ENCODE measurements at places on chromosomes 2 and 18.

DNA sequence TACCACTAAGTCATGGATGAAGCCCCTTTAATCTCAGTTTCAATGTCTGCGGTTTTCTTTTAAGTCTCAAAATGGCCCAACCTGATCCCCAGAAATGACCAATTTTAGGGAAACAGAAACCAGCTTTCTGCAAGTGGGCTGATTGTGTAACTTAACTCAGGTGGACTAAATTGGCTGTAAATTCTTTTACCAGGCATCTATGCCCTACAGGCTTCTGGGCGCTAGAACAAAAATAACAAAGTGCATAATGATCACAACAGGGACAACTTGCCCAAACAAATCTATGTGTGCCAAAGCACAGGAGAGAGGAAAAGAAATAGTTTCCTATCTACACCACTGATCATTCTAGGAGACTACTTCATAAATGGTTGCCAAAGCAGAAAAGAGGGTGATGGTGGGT is 112.3 kb upstream of the SETBP1 start:
- no peak for DNase-seq

GRCh38 chr2:126038861-126039260 is 617.1 kb upstream of the GYPC start:
- no peak for DNase-seq

DNA sequence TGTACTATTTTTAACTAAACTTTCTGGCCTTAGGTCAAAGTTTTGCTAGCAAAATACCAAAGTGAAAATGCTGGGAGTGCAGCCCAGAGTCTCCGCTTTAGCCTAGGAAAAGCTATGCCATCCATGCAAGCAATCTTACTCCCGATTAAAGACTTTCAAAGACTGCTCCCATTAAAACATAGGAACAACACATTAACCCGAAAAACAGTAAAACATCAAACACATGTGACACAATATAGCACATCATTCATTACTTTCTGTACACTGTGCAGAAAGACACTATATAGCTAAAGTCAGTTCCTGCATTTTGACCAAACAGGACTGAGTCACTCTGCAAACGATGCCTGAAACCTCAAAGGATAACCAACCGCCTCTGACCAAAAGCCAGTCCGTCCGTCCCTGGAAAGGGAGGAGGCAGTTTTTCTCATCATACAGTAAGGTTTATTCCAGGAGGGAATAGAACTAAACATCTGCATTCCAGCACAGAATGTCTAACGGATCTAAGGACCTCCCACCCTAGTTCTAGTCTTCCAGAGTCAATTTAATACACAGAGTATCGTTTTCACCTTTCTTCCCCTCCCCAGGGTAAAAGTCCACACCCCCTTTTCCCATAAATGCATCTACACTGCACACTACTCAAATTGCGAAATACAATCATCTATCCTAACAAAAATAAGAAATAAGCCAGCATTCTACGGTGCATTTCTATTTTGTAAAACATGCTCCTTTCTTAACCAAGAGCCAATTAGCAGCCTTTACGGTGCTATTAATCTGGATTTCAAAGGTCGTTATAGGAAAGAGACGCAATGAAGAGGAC is 1.7 kb downstream of the ROCK2 start:
- no peak for DNase-seq

GRCh38 chr2:173953047-173953424 is 12.1 kb downstream of the SP3 start:
- DNase-seq: no peak

- no peak for DNase-seq
Measured at GRCh38 chr18:79883461-79884293, 67.8 kb downstream of the SLC66A2 start.

DNA sequence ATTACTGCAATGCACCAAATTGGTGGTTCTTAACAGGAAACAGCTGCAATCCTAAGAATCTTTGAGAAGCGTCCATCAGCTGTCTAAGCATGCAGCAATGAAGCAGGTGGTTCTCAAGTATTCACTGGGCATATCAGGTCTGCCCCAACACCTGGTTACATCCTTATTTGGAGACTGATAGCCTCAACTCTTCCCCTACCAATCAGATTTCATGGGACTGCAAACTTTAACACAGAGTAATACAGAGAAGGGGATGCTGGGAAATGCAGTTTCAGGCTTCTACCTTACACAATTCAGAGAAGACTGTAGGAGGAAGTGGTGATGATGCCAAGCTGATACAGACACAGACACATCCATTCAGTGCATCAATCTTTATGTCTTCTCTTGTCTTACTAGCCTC is 240.5 kb downstream of the BCL2 start:
- DNase-seq: no peak

DNA sequence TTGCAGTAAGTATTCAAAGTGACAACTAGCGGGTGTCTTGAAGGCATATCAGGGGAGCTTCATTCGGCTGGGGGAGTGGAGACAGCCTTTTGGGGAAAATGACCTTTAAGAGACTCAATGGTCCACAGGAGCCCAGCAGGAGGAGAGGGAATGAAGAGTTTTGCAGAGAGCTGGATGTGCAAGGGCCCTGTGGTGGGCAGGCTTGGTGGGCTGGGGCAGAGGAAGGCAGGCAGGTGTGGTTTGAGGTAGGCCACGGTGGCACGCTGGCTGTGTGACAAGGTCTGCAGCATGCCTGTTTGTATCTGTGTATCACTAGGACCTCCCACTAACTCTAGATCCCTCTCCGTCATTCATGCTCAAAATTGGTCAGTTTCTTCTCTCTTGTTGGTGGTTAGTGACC is 53.7 kb downstream of the CD8B2 start:
- DNase-seq: no peak

GRCh38 chr2:14756122-14756541 is 123.6 kb downstream of the LRATD1 start:
- DNase-seq: no peak

- DNase-seq: no peak
Measured at GRCh38 chr2:64837925-64838641, 151.1 kb upstream of the SLC1A4 start.

DNA sequence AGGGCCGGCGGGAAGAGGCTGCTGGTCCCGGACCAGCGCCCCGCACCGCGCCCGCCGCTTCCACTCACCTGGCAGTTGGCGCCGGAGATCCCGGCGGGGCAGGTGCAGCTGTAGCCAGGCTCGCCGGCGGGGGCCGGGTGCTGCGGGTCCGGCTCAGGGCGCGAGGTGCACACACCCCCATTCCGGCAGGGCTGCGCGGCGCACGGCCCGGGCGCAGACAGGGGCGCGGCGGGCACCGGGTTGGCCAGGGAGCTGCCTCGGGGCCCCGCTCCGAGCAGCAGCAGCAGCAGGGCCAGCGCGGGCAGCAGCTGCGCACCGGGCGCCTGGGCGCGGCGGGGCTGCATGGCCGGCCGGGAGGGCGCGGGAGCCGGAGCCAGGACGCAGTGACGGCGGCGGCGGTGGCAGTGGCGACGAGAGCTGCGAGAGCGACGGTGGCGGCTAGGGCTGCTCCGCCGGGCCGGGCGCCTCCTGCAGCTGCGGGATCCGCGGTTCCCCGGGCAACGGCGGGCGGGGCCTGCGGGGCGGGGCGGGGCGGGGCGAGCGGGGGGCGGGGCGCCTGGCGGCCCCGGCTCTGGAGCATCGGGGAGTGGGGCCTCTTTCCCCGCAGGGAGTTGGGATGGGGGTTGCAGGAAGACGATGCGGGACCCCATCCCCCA is at the start of gene DNER:
DNER (minus strand) TSS at position 476 of the 656 bp plus-strand sequence; CDS start at position 344, 132 bp downstream.
- DNase-seq: no peak

- DNase-seq: no peak
Measured at GRCh38 chr2:207768866-207769596, 675 bp downstream of the FZD5 start.

DNA sequence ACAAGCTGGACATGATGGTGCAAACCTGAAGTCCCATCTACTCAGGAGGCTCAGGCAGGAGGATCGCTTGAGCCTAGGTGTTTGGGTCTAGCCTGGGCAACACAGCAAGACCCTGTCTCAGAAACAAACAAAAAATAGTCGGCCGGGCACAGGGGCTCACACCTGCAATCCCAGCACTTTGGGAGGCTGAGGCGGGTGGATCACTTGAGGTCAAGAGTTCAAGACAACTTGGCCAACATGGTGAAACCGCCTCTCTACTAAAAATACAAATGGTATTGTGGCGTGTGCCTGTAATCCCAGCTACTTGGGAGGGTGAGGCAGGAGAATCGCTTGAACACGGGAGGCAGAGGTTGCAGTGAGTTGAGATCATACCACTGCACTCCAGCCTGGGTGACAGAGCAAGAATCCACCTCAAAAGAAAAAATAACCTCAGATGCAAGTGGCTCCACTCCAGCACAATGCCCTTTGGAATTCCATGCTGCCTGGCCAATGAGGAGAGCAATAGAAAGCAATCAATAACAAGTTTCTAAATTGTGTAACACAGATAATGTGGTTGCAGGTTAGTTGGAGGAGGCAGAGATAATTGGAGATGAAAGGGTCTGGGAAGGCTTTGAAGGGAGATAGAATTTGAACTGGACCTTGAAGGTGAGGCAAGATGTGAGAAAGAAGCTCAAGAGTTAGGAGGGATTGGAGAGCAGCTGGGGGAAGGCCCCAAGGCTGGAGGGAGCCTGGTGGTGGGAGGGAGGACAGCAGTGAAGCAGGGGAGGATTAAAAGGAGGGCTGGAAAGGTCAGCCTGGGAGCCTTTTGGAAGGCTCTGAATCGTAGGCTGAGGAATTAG is 6.0 kb downstream of the TTC31 start:
- DNase-seq: no peak

DNA sequence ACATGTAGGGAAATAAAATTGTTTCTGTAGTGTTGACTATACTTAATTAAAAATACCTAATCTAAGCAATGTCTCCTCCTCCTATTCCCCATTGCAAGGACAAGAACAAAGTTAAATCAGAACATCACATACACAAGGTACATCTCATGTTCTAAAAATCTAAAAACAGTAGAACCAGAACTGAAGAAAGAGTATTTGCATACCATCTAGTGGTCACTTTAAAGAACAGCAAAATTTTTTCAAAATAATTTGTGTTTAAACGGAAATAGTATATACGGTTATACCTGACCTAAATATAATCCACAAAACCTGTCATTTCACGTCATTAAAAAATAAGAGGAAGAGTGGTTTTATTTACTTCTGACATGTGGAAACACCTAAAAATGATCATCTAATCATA is 294.3 kb upstream of the KCNH7 start:
- DNase-seq: no peak

DNA sequence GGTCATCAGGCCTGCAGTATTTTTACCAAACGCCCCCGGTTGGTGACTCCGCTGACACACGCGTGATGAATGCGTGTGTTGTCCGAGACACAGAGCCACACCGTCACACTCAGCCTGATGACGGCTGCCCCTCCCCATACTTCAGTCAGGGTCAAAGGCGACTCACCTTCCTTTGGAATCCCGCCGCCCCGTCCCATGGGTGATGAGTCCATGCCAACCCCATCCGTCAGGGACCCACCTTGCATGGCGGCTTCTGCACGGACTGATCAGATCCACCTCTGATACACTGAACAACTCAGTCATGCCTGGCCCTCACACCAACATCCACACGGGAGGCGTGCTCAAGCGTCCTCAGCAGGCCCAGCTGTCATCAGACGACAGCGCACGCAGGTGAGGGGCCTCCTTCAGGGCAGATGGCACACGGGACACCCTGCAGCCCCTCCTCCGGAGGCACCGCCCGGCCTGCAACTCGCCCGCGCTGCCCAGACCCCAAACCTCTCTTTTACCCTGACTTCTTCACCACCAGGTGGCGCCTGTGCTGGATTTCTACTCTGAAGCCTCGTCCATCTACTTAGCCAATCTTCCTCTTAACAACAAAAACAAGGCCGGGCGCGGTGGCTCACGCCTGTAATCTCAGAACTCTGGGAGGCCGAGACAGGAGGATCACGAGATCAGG is 89.2 kb downstream of the ZNF516 start:
- DNase-seq: peak; percentile 16

DNA sequence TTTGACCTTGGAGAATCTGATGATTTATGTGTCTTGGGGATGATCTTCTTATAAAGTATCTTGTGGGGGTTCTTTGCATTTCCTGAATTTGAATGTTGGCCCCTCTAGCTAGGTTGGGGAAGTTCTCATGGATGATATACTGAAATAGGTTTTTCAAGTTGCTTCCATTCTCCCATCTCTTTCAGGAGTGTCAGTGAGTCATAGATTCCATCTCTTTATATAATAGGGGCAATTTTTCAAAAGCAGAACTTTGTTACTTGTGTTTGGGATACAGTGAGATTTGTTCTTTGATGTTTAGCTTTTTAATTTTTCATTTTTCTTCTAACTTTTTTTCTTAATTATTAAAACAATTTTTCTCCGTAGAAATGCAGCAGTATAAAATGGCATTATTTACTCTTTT is 19.4 kb downstream of the TMEM87B start:
- no peak for DNase-seq

DNA sequence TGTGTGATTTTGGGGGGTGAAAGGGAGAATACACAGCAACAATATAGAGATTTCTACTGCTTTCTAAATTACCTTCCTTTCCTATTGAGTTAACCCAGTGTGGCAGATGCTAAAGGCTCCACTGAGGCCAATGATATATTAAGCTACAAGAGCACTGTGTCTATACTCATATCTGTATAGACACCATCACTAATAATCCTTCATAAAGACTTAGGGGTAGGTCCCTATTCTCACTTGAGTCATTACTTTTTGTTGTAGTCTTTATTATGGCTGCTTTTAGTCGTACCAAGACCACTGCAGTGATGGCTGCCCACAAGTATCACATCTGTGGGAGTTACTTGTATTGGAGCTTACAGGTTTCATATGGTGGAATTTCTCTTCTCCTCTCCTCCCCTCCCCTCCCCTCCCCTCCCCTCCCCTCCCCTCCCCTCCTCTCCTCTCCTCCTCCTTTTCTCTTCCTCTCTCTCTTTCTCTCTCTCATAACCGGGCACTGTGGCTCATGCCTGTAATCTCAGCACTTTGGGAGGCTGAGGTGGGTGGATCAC is 637.6 kb downstream of the ADCYAP1 start:
- no peak for DNase-seq

- no peak for DNase-seq
Measured at GRCh38 chr2:18284331-18284730, 276.1 kb downstream of the RDH14 start.

GRCh38 chr2:158810731-158811460 is 15.8 kb downstream of the DAPL1 start:
- no peak for DNase-seq

DNA sequence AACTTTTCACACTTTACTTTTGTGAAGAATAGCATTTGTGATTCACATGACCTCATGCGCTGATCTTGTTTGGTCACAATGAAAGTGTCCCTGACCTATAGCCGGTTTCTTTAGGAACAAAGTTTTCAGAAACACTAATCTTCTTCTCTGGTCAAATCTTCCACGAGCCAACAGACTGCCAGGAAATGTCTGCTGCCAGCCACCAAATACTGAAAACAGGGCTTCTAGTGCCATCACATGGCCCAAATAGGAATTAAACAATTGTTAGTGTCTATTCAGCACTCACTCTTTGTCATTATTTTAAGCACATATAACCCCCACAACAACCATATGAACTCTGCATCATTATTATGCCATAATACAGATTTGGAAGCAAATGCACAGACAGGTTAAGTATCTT is 286.5 kb upstream of the SYT4 start:
- DNase-seq: no peak
